ENCODE measurements at places on chromosomes 2 and 18.

- DNase-seq = no peak
Measured at GRCh38 chr18:76348267-76349066, 146.6 kb downstream of the ZNF516 start.

DNA sequence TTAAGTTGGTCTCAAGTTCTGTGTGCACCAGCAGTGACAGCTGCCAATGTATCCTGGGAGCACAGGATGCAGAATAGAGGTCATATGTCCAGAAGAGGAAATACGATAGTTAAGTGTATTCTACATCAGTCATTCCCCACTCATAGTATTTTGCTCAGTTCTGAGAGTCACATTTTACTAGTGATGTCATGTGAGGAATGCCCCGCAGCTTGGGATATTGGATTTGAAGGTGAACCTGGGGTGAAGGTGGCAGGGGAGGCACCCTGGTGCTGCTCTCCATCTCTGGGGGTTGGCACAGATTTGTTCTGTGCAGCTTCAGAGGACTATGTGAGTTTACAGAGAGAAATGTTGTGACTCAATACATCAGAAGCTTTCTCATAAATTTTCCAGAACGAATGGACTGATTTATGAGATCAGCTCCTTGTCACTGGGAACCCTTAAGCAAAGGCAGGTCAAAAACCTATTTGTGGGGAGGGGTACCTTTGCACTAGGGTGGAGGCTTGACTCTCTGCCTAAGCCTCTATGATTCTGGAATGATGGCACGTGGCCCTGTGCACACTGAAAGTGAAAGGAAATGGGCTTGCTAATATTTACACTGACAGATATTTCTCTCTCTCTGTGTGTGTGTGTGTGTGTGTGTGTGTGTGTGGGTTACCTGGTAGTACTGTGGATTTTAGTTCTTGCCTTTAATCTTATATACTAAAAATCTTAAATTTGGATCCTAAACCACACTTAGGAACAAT is 95.9 kb downstream of the NEB start:
- DNase-seq = peak; percentile 50

DNA sequence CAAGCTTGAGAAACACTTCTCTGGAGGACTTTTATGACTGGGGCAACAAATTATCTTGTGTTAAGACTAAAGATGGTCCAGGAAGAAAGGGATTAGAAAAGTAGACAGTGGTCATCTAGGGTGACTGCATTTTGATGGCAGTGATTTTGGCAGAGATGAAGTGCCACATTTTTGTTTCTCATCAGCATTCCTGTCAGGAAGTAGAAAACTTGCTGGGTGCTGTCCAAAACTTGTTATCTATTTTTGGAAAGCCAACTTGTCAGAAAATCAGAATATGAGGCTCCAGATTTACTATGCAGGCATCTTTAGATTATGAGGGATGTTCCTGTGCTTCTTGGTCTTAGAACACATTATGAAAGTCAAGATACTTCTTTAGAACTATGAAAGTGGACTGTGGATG is 29.0 kb upstream of the CALCRL start:
- no peak for DNase-seq

DNA sequence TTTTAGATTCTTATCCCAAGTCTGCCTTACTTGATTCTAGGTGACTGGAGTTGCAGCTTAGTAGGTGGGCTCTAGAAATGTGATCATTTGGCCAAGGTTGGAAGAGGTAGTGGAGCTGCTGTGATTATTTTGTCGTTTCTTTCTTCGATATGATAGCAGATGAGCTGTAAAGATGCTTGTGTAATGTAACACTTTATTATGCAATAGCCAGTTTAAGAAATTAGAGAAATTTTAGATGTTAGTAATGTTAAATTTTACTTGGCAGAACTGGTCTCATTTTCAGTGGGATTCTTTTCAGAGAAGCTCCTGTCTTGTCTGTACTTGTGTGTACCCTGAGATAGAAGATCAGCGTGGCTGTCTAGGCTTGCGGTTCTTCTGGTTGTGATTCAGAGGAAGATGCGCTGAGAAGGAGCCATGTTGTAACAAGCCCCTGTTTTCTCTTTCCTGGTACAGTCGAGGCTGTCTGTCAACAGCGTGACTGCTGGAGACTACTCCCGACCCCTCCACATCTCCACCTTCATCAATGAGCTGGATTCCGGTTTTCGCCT is 9.3 kb downstream of the TSN start:
- no peak for DNase-seq

- DNase-seq = no peak
Measured at GRCh38 chr2:6833300-6833604, 32.5 kb downstream of the CMPK2 start.

GRCh38 chr2:1631292-1632001 is 112.9 kb downstream of the PXDN start:
- peak; percentile 29 for DNase-seq

GRCh38 chr2:163859951-163860350 is 124.1 kb upstream of the FIGN start:
- no peak for DNase-seq

GRCh38 chr2:221969087-221969829 is 329.5 kb downstream of the PAX3 start:
- DNase-seq = peak; percentile 67

DNA sequence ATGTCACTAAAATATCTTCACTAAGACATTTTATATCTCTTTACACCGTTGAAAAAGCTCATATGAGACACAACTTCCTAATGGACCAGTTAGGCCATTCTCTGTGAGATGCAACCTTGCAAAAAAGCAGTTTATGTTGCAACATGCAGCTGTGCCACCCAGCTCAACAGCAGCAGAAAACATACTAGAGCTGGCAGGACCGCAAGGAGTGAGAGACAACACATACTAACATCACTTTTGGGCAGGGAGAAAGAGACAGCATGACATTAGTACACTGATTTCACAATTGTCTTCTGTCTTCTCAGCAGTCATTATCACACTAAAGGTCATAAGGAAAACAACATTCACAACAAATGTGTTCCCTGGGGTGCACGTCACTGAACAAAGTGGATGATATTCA is 122.9 kb downstream of the EPB41L3 start:
- no peak for DNase-seq

DNA sequence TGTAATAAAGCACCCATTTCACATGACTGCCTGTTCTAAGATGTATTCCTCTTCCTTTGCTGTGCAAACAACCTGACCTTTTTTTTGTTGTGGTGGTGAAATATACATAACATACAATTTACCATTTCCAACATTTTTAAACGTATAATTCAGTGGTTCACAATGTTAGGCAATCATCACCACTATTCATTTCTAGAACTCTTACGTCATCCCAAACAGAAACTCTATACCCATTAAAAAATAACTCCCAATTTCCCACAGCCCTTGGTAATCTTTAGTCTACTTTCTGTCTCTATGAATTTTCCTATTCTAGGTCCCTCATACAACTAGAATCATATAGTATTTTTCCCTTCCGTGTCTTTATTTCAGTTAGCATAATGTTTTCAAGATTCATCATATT is 36.7 kb downstream of the RND3 start:
- DNase-seq = no peak

- DNase-seq = peak; percentile 28
Measured at GRCh38 chr2:150370561-150370960, 116.9 kb downstream of the RND3 start.

- peak; percentile 60 for DNase-seq
Measured at GRCh38 chr2:212939777-212940531, 211.5 kb downstream of the IKZF2 start.

DNA sequence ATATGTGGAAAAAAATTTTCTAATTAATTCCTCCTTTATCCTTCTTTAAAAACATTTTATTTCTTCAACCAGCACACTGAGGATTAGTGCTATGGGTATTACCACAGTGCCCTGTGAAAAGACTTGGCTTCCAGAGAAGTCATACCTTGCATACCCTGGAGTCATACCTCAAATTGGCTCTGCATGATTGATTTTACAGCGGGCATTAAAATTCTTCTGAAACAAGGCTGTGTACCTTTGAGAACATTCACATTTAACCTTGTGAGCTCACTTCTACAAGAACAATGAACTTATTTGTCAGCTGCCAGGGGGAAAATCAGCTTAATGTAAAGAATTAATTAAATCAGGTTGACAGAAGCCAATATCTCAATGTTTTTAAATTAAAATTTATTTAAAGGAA is 44.6 kb downstream of the SLC35F5 start:
- DNase-seq = no peak

DNA sequence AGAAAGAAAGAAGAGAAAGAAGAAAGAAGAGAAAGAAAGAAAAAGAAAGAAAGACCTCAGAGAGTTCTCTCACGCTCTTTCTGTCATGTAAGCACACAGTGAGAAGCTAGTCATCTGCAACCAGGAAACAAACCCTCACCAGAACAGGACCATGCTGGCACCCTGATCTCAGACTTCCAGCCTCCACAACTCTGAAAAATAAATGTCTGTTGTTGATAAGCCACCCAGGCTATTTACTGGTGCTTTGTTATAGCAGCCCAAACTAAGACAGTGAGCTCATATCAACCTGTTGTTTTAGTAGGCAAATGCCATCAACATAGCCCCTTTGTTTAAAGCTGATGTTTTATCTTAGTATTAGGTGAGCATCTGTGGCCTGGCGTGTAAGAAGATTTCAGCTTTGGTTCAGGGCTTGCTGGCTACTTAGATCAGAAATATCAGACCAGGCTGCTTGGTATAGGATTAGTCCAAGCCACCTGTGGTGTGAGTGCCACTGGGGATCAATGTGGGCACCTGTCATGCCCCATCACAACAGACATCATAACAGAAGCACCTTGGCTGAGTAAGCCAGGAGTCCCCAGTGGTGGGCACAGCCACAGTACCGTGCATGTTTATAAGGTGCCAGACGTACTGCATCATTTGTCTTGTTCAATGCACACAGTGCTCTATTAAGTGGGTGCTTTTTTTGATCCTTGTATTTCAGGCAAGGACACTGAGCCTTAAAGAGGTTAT is 94.4 kb downstream of the LBH start:
- DNase-seq = no peak

DNA sequence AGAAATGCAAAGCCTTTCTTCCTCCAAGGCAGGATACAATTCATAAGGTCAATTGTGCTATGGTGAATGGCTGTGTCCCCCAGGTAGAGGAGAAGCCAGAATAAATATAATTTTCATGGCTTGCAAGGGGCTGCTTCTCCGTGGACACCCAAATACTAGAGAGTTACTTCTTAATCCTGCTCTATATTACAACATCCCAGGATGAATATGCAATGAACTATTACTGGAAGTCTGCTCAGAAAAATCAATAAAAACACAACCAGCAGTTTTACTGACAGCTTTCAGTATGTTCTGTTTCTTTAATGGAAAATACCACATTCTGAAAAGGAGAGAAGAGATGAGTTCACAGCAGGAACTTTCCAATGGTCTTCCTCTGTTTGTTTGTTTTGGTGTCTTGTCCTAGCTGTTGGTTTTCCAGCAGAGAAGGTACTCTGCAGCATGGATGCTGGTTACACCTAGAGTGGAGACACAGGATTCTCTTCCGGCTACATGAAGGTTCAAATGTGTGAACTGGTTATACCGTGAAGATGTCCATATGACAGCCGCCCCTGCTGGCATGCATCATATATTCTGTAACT is 213.0 kb downstream of the PID1 start:
- no peak for DNase-seq

DNA sequence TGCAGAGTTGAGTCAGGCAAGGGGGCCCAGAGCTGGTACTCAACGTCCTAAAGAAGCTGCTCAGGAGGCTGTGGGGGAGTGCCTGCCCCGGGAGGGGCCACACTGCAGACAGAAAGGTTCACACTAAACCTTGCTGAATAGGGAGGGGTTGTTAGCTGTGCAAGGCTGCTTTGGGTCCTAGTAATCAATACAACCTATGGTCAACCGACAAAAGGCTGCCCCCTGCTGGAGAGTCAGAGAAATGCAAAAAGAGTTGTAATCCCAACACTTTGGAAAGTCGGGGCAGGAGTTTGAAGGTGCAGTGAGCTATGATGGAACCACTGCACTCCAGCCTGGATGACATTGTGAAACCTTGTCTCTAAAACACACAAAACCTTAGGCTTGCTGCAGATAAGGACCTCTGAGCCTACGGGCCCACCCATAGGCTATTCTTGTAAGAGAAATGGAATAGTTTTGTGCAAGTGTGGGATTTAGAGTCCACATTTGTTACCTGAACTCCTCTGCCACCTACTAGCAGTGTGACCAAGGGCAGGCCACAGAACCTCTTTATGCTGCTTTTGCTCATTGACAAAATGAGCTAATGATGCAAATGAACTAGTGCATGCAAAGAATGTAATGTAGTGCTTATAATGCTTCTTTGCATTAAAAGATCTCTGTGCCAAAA is 81.5 kb downstream of the PRPF40A start:
- peak; percentile 75 for DNase-seq

DNA sequence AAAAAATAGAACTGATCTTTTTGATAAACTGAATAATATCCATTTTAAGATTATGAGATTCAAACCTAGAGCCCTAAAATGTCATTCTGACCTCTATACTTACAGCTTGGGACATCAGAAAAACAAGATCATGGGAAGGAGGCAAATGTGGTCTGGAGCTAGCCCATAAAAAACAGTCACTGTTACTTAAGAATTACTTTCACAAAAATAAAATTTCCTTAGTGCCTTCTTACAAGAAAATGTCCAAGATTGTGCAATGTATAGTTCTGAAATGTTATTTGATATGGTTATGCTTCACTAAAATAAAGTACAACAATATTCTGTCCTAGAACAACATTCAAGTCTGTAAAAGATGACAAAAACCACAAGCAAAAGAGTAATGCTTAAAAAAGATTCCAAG is 247.6 kb downstream of the DYM start:
- no peak for DNase-seq

DNA sequence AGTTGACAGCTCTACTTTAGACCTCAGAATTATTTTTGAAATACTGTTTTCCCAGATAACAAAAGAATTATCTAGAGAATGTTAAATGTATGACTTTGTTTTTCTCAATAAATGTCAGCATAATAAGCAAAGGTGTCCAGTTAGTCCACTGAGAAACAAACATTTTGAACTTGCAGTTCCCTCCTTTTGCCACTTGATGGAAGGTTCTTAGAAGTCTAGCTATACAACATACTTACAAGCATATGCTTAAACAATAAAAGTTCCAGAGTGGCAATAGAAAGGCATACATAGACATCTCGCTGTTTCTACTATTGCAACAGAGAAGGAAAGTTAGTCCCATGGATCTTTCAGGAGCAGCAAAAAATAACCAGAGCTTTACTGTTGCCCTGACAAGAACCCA is 11.8 kb downstream of the NDUFA10 start:
- DNase-seq = no peak

GRCh38 chr2:33727361-33728032 is 128.4 kb upstream of the FAM98A start:
- DNase-seq = no peak

GRCh38 chr2:61704364-61704763 is 149.5 kb downstream of the FAM161A start:
- no peak for DNase-seq

GRCh38 chr18:21636769-21637168 is 24.7 kb downstream of the SNRPD1 start:
- no peak for DNase-seq

GRCh38 chr2:63735263-63735662 is 106.4 kb upstream of the UGP2 start:
- no peak for DNase-seq

- DNase-seq = no peak
Measured at GRCh38 chr2:214322662-214323061, 88.2 kb upstream of the VWC2L start.

All from Caco-2 (cell line).